ENCODE measurements at places on chromosomes 1 and 21. TPM values are rescaled to one million over a fixed set of nuclear protein-coding genes. Genes with fewer than 3 reads are reported as not detected.

DNA sequence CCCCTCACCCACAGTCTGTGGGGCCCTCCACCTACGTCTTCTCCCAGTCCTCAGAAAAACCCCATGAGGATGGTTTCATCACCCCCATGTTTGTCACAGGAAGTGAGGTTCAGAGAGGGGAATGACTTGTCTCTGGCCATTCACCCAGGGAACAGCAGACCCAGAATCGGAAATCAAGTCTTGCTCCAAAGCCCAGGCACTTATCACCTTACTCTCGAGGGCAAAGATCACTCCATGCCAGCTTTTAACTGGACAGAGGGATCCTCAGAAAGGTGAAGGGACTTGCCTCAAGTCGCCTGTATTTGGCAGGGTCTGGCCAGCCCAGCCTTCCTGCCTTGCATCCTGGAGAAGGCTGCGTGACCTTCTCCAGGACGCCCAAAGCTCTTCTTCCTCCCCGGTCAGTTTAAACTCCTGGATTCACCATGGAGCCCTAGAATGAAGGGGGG lies 57.9 kb upstream of the SSBP3 start:
- no peaks in the 10 kb centered on the region for H3K27me3 ChIP-seq
- H3K27ac ChIP-seq, result no peak overlapping the region
- no peak for DNase-seq
- H3K36me3 ChIP-seq, result no peaks in the 10 kb centered on the region

- peaks cover 2% of the 10 kb centered on the region for H3K36me3 ChIP-seq
- peaks cover 3% of the 10 kb centered on the region for H3K4me1 ChIP-seq
- H3K4me3 ChIP-seq, result no peak overlapping the region
- H3K27me3 ChIP-seq, result peaks cover 9% of the 10 kb centered on the region
These were observed 58.5 kb upstream of the ACTL8 start for GRCh38 chr1:17696417-17697301.

DNA sequence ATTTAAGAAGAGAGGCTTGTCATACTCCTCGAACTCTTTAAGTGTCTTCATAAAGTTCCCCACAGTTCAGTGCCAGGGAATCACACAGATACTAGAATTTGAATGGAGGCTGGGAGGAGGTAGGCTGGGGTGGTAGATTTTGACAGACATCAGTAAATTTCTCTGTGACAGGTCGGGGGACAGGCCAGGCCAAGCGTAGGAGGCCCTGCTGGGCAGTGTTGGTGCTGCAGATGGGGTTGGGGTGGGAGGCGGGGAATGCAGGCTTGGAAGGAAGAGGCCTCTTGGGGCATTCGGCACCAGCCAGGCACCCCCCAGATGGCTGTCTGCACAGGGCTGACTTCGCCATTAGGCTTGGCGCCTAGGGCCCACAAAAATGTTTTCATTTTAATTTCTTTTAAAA lies 84.0 kb downstream of the MAN1C1 start:
- peaks cover 24% of the 10 kb centered on the region for H3K27me3 ChIP-seq
- H3K36me3 ChIP-seq, result no peaks in the 10 kb centered on the region
- H3K27ac ChIP-seq, result no peak overlapping the region
- no peak overlapping the region for H3K4me3 ChIP-seq
- no peak for DNase-seq

DNA sequence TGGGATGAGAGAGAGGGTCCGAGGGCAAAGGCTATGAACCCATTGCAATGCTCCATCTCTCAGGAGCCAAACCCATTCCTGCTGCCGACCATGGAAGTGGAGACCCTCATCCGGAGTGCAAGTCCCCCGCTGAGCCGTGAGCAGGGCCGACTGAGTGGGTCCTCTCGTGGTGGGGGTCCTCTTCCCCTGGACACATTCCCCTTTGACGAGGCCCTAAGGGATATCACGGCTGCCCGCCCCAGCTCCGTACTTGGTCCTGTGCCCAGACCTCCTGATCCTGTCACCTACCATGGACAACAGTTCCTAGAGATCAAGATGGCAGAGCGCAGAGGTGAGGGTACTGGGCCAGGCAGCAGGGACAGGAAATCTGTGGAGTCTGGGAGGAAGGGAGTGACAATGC lies 11.0 kb downstream of the HYI start:
- H3K4me1 ChIP-seq, result peaks cover 4% of the 10 kb centered on the region
- H3K27me3 ChIP-seq, result no peaks in the 10 kb centered on the region
- H3K36me3 ChIP-seq, result peaks cover 18% of the 10 kb centered on the region
- no peak overlapping the region for H3K27ac ChIP-seq
- no peak for DNase-seq
- H3K4me3 ChIP-seq, result no peak overlapping the region

DNA sequence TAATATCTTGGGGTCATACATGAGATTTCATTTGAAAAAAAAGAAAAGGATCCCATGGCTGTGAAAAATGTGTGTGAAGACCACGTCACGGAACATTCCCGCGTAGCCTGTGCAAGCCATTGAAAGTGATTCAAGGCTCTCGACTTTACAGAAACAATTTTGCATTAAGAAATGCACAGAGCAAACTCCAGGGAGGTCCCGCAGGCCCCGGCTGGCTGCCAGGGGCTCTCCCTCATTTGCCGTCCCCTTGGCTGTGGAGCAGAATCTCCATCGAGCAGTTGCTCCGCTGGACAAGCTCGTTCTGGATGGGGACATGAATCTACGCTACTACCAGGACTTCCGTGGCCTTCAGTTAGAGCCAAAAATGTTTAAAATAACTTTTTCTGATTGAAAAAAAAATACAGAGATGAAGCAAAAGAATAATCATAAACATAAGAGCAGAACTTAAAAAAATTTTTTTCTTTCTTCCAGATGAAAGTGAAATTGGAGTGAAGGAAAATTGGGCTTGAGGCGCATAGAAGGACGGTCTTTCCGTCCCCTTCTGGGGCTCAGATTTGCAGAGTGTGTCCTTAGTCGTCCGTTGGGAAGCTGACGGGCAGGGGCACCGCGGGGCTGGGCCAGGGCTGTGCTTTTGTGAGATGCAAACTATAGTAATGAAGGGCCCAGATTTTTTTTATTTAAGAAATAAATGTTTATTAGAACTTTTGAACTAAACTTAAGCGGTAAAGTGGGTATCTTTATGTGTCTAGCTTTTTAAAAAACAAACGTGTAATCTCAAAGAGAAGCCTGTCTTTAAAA lies 68.1 kb upstream of the ARHGEF16 start:
- H3K27ac ChIP-seq, result no peak overlapping the region
- H3K36me3 ChIP-seq, result peaks cover 17% of the 10 kb centered on the region
- H3K4me3 ChIP-seq, result no peak overlapping the region
- H3K27me3 ChIP-seq, result peaks cover 9% of the 10 kb centered on the region
- no peaks in the 10 kb centered on the region for H3K4me1 ChIP-seq
- no peak for DNase-seq

DNA sequence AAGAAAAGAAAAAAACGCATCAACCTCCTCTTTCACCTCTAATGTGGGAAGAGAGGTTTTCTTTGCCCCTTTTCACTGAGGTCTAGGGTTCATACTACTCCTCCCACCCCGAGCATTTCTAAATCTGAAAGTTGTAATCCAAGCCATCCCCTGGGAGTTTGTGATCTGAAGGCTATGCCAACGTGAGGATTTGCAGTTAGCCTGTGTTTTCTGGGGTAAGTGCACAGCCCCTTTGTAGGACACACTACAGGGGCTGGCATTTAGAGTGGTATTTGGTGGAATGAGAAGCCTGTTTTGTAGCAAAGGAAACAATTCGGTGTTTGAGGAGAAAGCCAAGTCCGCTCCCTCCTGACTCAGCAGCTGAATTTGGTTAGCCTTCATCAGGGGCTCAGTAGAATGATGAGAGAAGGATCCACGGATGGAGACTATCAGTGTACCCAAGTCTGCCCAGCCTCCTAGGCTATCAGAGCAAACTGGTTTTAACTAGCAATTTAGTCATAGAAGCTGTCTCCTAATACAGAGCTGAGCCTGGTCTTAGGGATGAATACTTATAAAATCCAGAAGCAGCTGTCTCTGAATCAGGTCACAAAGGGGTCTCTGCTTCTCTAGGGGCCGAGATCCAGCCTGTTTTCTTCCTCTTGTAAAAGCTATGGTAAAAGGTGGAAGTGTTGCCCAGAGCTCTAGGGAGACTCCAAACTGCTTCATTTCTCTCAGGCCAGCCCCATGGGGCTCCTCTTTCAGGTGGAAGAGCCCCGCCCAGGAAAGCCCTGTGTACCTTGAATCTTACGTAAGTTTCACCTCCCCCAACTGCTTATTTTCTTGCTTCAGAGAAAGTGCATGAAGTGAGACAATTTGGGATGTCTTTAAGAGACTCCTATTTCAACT lies 2.1 kb downstream of the PCP4L1 start:
- H3K4me3 ChIP-seq, result no peak overlapping the region
- H3K36me3 ChIP-seq, result peaks cover 8% of the 10 kb centered on the region
- no peak for DNase-seq
- peaks cover 51% of the 10 kb centered on the region for H3K27me3 ChIP-seq

GRCh38 chr21:28633839-28634555 lies 358.7 kb downstream of the LTN1 start:
- H3K27me3 ChIP-seq, result no peaks in the 10 kb centered on the region
- no peak overlapping the region for H3K27ac ChIP-seq
- DNase-seq, result no peak
- H3K4me1 ChIP-seq, result peaks cover 2% of the 10 kb centered on the region
- H3K4me3 ChIP-seq, result no peak overlapping the region
- H3K36me3 ChIP-seq, result no peaks in the 10 kb centered on the region

GRCh38 chr1:209406168-209406567 lies 177.3 kb upstream of the CAMK1G start:
- no peak overlapping the region for H3K27ac ChIP-seq
- no peak overlapping the region for H3K4me3 ChIP-seq
- peaks cover 15% of the 10 kb centered on the region for H3K4me1 ChIP-seq
- H3K27me3 ChIP-seq, result no peaks in the 10 kb centered on the region
- DNase-seq, result no peak

DNA sequence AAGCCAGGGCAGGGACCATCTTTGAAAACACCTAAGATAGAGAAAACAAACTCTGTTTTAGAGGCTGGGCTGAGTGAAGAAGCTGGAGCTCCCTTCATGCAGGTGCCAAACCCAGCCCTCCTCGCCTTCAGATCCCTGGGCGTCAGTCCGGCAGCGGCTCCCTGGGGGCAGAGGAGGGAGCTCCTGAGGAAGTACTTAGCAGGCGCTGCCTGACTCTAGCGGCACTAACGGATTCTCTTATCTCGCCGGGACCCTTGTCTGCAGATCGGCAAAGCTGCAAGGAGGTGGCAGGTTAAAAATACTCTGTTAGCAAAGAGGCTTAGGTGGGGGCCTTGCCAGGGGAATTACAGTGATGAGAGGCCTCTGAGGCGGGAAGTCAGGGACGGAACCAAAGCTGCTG lies 79.6 kb downstream of the PLXNA2 start:
- H3K4me1 ChIP-seq, result peaks cover 7% of the 10 kb centered on the region
- H3K27me3 ChIP-seq, result peaks cover 42% of the 10 kb centered on the region
- no peak overlapping the region for H3K27ac ChIP-seq
- no peak for DNase-seq
- no peaks in the 10 kb centered on the region for H3K36me3 ChIP-seq

DNA sequence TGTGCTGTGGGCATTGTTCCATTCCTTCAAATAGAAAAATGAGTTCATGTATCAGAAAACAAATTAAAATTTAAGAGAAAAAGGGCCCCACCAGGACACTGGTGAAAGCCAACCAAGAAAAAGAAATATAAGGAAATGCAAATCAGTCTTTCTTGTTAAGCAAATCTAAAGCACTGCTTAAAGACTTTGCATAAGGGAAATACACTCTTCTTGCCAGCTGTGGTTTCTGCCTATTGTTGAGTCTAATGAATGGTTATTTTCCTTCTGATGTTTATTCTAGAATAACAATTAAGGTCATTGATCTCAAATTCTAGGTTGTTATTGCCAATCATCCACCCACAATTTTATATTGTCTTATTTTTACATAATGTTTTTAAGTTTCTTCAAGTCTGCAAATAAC lies 158.6 kb upstream of the SNX7 start:
- no peak overlapping the region for H3K27ac ChIP-seq
- no peaks in the 10 kb centered on the region for H3K27me3 ChIP-seq
- H3K36me3 ChIP-seq, result no peaks in the 10 kb centered on the region
- no peaks in the 10 kb centered on the region for H3K4me1 ChIP-seq

- H3K27ac ChIP-seq, result no peak overlapping the region
- H3K27me3 ChIP-seq, result peaks cover 6% of the 10 kb centered on the region
- H3K4me1 ChIP-seq, result peaks cover 22% of the 10 kb centered on the region
- H3K4me3 ChIP-seq, result no peak overlapping the region
- peaks cover 4% of the 10 kb centered on the region for H3K36me3 ChIP-seq
These were observed 2.9 kb upstream of the DPH5 start for GRCh38 chr1:101028466-101028865.

DNA sequence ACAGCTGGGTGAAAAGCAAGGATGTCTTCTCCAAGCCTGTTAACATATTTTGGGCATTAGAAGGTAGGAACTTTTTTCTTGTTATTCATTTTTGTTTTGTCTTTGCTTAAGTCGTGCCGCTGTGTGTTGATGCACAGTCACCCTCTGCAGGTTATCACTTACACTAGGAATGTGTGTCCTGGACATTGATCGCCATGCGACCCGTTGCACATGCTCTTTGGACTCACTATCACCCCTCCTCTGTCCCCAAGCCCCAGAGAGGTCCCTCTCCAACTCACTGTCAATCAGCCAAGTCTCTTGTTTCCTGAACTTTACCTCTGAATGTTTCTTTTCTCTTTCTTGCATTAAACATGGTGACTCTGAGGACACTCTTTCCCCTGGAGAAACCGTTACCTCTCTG lies 40.0 kb upstream of the CD101 start:
- H3K27ac ChIP-seq, result no peak overlapping the region
- no peak overlapping the region for H3K4me3 ChIP-seq

Gene FCRL3
- total RNA-seq, result not detected

Gene LYPD8
- total RNA-seq, result not detected

Gene NCAM2
- total RNA-seq, result 0.60 TPM

Gene KIF2C
- 26.6 TPM for total RNA-seq

Gene ILDR2
- total RNA-seq, result 1.7 TPM

Gene C8A
- total RNA-seq, result 0.77 TPM

Gene ARTN
- total RNA-seq, result 2.0 TPM

Gene BLACAT1
- 6.3 TPM for total RNA-seq
